Aorta (tissue), 5 donors: ENCODE measurements at places on chromosomes 12 and 14. TPM values are rescaled to one million over a fixed set of nuclear protein-coding genes. Genes with fewer than 3 reads are reported as not detected.

DNA sequence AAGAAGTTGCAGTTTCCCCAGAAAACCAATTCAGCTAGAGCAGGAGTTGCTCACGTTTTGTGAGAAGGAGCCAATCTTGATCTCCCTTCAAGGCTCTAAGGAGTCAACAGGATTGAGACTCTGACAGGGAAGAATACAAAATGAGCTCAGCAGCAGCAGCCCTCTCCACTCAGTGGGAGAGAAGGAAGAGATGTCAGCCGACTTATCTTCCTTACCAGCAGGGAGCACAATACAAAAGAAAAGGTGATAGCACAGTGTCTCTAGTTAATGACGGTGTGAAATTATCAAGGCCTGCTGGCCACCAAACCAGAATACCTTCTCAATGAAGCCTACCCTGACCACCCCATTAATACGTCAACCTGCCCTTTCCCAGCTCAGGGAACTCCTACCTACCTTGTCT lies 223.6 kb upstream of the TMPO start:
- H3K27me3 ChIP-seq = no peaks in the 10 kb centered on the region
- H3K4me1 ChIP-seq = no peaks in the 10 kb centered on the region
- no peak overlapping the region for H3K27ac ChIP-seq
- DNase-seq = no peak
- H3K36me3 ChIP-seq = no peaks in the 10 kb centered on the region
- no peak overlapping the region for H3K4me3 ChIP-seq

DNA sequence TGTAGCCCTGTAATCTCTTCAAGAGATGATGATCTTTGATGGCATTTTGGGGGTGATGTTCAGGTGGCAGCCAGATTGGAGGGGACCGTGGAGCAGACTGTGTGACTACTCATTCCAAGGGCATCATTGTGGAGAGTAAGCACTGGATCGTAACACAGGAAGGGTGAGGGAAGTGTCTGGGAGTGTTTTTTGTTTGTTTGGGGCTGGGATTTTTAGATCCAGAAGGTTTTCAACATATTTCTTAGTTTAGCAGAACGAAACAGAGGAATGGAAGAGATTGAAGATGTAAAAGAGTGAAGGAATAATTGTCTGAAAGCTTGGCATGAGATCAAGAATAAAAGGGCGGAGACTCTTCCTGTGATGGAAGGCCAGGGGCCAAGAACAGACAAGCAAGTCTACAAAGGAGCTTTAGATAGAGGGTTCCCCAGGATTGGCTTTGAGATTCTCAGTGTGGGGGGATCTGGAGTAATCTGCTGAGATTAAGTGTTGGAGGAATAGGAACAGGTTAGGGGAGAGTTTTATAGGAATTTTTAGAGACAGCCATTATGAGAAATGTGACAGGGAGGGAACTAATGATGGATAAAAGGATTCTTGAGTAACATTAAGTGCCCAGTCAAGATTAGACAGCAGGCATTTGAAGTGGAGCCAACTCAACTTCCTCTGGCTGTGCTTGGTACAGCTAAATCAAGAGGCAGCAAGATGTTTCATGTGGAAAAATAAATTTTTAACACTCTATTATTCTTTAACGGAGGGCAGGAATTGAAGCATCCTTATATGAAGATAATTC lies 79.7 kb upstream of the REP15 start:
- no peak for DNase-seq
- no peak overlapping the region for H3K4me3 ChIP-seq
- peaks cover 14% of the 10 kb centered on the region for H3K4me1 ChIP-seq
- H3K27ac ChIP-seq = peak overlapping the region; percentile 35

DNA sequence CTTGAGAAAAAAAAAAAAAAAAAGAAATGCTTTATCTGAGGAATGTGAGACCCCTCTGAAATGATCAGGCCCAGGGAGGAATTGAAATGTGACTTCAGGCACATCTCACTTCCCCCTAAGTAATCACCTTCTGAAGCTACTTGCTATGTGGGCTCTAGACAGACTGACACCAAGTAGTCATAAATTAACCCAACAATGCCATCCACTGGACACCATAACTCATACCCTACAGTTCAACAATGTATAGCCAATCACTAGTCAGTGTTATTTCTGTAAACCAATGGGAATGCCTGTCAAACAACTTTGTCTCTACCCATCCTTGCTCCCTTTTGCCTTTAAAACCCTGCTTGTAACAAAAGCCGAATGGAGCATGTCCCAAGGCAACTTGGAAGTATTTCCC lies 182.7 kb upstream of the TMPO start:
- H3K4me3 ChIP-seq = no peak overlapping the region
- no peak overlapping the region for H3K27ac ChIP-seq
- H3K27me3 ChIP-seq = no peaks in the 10 kb centered on the region
- DNase-seq = no peak
- H3K4me1 ChIP-seq = no peaks in the 10 kb centered on the region
- H3K36me3 ChIP-seq = no peaks in the 10 kb centered on the region

- H3K27me3 ChIP-seq = no peaks in the 10 kb centered on the region
- H3K4me3 ChIP-seq = no peak overlapping the region
- peak; percentile 20 for DNase-seq
- no peaks in the 10 kb centered on the region for H3K4me1 ChIP-seq
- no peaks in the 10 kb centered on the region for H3K36me3 ChIP-seq
- H3K27ac ChIP-seq = no peak overlapping the region
These were observed 62.8 kb downstream of the SERPINA3 start for GRCh38 chr14:94675036-94675435.

DNA sequence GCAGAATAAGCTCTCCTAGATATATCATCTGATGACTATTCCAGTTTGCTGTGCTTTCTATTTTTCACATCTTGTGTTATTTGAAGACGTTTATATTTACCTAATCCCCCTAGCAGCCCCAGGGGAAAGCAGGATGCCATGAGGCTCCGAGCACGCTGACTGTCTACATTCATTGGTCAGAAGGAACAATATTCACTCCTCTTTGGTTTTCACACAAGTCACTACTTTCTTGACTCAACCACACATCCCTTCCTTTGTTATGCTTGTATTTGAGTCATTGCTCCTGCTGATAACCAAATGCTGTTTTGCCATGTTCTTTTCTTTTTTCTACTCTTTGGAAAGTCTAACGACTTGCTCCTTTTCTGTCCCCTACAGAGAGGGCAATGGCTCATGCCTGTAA lies 86.5 kb upstream of the SLC38A2 start:
- H3K27ac ChIP-seq = peak overlapping the region; percentile 57
- H3K36me3 ChIP-seq = no peaks in the 10 kb centered on the region
- no peak overlapping the region for H3K4me3 ChIP-seq
- H3K4me1 ChIP-seq = peaks cover 25% of the 10 kb centered on the region
- no peaks in the 10 kb centered on the region for H3K27me3 ChIP-seq
- no peak for DNase-seq

SYT1 gene
- 1.5 TPM for total RNA-seq

- no peaks in the 10 kb centered on the region for H3K4me1 ChIP-seq
- H3K27me3 ChIP-seq = no peaks in the 10 kb centered on the region
- H3K4me3 ChIP-seq = no peak overlapping the region
These were observed 524.4 kb downstream of the MED13L start for GRCh38 chr12:115752913-115753726.

DNA sequence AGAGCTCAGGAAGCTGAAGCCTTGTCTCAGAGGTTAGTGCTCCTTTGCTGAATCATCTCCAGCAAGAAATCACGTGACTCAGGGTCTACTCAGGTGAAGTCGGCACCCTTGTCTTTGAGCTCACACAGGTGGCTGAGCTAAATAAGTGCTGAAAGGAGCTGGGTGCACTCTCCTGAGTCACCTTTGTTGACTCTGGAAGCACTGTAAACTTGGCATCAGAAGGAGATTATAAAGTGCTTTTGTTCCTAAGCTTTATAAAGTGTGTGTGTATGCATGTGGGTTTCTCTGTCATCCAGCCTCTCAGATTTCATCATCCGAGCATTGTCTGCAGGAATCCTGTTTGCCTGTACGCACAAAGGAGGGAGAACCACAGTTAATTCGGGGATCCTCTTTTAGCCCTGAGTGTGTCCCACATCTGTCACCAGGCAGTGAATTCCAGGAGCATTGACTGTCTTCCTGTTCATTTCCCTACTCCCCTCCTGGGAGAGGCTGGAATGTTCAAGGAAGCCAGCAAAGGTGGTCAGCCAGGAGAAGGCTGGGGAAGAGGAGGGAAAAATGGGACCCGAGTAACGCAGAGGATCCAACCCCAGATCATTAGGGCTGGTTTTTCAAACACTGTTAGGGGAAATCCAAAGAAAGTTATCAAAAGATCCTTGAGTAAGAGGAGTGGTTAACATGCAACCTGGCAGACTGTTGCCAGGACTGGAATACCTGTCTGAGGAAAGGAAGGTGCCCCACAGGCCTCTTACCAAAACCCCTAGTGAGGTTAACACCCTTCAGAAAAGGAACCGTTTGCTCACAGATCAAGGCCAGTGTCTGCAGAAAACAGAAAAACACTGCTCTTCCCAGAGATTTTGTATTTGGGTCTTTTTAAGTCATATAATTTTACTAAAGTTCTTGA lies 157.5 kb upstream of the HIF1A start:
- no peak overlapping the region for H3K27ac ChIP-seq
- no peaks in the 10 kb centered on the region for H3K27me3 ChIP-seq
- no peak for DNase-seq
- H3K4me3 ChIP-seq = no peak overlapping the region
- H3K36me3 ChIP-seq = no peaks in the 10 kb centered on the region

DNA sequence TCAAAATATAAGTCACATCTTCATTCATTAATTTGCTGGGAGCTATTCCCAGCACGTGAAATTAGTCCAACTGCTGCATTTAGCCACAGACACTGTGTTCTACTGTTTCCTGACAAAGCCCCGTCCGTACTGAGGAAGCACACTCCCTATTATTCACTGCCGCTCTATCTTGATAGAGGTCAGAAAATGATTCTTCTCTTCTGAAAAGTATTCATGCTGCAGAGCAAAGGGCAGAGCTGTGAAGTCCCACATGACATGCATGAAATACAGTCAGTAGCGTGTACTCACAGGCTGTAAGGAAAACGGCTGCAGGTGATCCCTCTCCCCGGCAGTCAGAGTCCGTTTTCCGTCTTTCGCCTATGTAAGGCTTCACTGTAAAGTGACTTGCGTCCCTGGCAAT lies 302.5 kb upstream of the FKBP4 start:
- H3K4me1 ChIP-seq = no peaks in the 10 kb centered on the region
- no peak overlapping the region for H3K4me3 ChIP-seq
- DNase-seq = no peak
- no peak overlapping the region for H3K27ac ChIP-seq
- no peaks in the 10 kb centered on the region for H3K36me3 ChIP-seq

- no peak for DNase-seq
- H3K27ac ChIP-seq = no peak overlapping the region
- H3K4me3 ChIP-seq = no peak overlapping the region
- no peaks in the 10 kb centered on the region for H3K27me3 ChIP-seq
- H3K4me1 ChIP-seq = no peaks in the 10 kb centered on the region
These were observed 49.2 kb upstream of the NCOR2 start for GRCh38 chr12:124616394-124617221.

SSPN gene
- total RNA-seq = 109 TPM

TOMM20L gene
- total RNA-seq = not detected

GRCh38 chr12:53995378-53996239 lies 4.4 kb upstream of the HOXC9 start:
- H3K4me3 ChIP-seq = no peak overlapping the region
- peaks cover 4% of the 10 kb centered on the region for H3K27me3 ChIP-seq
- H3K36me3 ChIP-seq = no peaks in the 10 kb centered on the region

PLEK2 gene
- 1.3 TPM for total RNA-seq

DNA sequence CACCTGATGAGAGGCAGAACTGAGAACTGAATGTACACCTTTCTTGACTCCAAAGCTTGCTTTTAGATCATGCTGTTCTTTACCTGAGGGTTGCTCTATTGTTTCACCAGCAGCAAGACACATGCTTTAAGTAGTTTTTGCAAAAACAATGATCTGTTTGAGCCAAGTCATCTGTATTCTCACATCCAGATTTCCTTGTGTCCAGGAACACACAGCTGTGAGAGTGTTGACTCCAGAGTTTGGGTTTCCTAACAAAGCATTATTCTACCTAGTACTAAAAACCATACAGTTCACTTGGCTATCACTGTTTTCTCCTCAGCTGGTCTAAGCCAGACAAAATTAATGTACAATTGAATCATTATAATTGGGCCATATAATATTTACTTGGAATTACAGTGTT lies 120.4 kb downstream of the STAB2 start:
- DNase-seq = no peak
- H3K36me3 ChIP-seq = no peaks in the 10 kb centered on the region
- H3K4me3 ChIP-seq = no peak overlapping the region
- no peaks in the 10 kb centered on the region for H3K27me3 ChIP-seq
- no peaks in the 10 kb centered on the region for H3K4me1 ChIP-seq

GRCh38 chr12:110543252-110543959 lies 39.7 kb downstream of the PPTC7 start:
- peak; percentile 90 for DNase-seq
- H3K27ac ChIP-seq = peak overlapping the region; percentile 71
- H3K27me3 ChIP-seq = no peaks in the 10 kb centered on the region
- H3K4me1 ChIP-seq = no peaks in the 10 kb centered on the region
- no peak overlapping the region for H3K4me3 ChIP-seq

DNA sequence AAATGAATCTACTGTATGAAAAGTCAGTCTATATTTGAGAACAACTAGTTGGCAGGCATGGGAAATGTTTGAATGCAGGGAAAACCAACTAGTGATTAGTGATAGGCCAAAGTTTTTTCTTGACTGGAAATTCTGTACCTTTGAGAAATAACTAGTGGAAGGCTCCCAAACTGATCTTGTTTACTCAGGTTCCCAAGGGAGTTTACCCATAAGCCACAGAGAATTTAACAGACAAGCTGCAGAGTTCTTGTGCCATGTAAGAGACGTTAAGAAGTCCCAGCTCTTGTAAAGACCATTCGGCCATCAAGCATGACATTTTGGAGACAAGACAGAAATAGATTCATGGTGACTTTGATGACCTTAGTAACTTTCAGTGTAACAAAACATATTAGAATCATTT lies 1882.8 kb upstream of the SEL1L start:
- H3K27ac ChIP-seq = no peak overlapping the region
- no peaks in the 10 kb centered on the region for H3K27me3 ChIP-seq
- H3K4me3 ChIP-seq = no peak overlapping the region

INSM2 gene
- not detected for total RNA-seq

GRCh38 chr12:126784328-126784921 lies 1482.5 kb upstream of the TMEM132C start:
- DNase-seq = no peak
- no peaks in the 10 kb centered on the region for H3K27me3 ChIP-seq
- no peak overlapping the region for H3K4me3 ChIP-seq
- H3K4me1 ChIP-seq = no peaks in the 10 kb centered on the region
- no peaks in the 10 kb centered on the region for H3K36me3 ChIP-seq
- no peak overlapping the region for H3K27ac ChIP-seq

DNA sequence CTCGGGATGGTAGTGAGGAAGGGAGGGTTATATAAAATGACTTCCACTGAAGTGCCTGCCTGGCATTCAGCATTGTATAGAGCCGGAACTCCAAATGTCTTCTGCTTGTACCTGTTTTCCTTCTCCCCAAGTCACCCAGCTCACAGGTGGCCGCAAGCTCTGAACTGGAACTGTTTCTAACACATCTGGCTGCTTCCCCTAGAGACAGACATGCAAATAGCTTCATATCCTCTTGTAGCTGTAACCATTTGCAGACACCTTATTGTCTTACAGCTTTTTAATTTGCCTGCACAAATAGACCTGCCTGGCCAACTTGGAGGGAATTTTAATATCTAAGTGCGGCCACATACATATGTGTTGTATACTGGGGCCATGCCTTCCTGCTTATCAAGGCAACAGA lies 126.0 kb downstream of the CHST11 start:
- no peaks in the 10 kb centered on the region for H3K4me1 ChIP-seq
- no peak overlapping the region for H3K27ac ChIP-seq
- no peak overlapping the region for H3K4me3 ChIP-seq
- H3K27me3 ChIP-seq = no peaks in the 10 kb centered on the region
- DNase-seq = no peak
- no peaks in the 10 kb centered on the region for H3K36me3 ChIP-seq

GLIPR1L1 gene
- not detected for total RNA-seq

- no peak overlapping the region for H3K4me3 ChIP-seq
- DNase-seq = no peak
- H3K4me1 ChIP-seq = no peaks in the 10 kb centered on the region
- H3K27me3 ChIP-seq = no peaks in the 10 kb centered on the region
- H3K27ac ChIP-seq = no peak overlapping the region
These were observed 26.8 kb downstream of the CPSF6 start for GRCh38 chr12:69266036-69266635.
